ENCODE measurements at places on chromosomes 4 and X.

- no peak for DNase-seq
Observed at GRCh38 chrX:37504991-37505390, 66.5 kb upstream of the LANCL3 start.

DNA sequence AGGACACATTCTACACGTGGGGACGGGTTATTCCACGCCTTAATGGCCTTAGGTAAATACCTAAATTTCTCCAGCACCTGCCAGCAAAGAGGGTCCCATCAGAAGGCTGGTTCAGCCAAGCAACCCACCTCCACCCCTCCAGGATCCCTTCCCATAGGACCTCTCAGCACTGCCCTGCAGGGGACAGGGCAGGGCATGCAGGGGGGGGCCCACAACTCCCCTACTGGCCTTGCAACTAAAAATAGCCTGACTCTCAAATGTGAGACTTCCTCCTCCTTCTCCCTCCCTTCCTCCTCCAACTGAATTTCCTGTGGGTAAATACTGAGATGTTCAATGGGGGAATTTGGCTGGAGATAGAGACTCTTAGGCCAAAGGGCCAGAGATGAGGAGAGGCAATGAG lies 6.3 kb downstream of the LAS1L start:
- no peak for DNase-seq

- no peak for DNase-seq
Observed at GRCh38 chr4:128596853-128597252, 212.6 kb upstream of the JADE1 start.

GRCh38 chrX:111634823-111635729 lies 45.9 kb upstream of the ALG13 start:
- no peak for DNase-seq

DNA sequence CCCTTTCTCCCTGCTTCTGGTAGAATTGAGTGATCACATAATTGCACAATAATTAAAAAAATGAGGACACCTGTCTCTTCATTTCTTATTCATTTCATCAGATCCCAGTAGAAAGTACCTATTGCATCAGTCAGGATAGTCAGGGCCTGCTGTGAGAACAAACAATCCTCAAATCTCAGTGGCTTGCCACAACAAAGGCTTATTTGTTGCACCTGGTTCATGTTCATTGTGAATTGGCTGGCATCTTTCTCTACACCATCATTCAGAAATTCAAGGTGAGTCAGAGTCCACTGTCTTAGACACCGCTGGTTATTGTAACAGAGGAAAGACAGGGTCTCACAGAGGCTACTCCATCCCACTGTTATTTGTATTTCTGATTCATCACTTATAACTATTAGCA lies 409.8 kb downstream of the STIM2 start:
- DNase-seq = no peak

Measured in stimulated activated CD8-positive, alpha-beta memory T cell treated with anti-CD3 and anti-CD28 coated beads, Interleukin-12 subunit alpha, Interleukin-12 subunit beta, amount 100 ng/mL, for 4 hours (primary cell).